HepG2 (cell line): ENCODE measurements at places on chromosomes 7 and 10.

- H3K4me1 ChIP-seq, result no peaks in the 10 kb centered on the region
- H3K27ac ChIP-seq, result no peak overlapping the region
- no peak overlapping the region for H3K4me3 ChIP-seq
- no peaks in the 10 kb centered on the region for H3K36me3 ChIP-seq
- H3K27me3 ChIP-seq, result no peaks in the 10 kb centered on the region
Measured at GRCh38 chr7:25664593-25664992, 436.3 kb upstream of the NPVF start.

- no peaks in the 10 kb centered on the region for H3K4me1 ChIP-seq
- DNase-seq, result no peak
- H3K4me3 ChIP-seq, result no peak overlapping the region
- no peak overlapping the region for H3K27ac ChIP-seq
- no peaks in the 10 kb centered on the region for H3K36me3 ChIP-seq
- no peaks in the 10 kb centered on the region; the same call in 1 of the 2 replicates for H3K27me3 ChIP-seq
Measured at GRCh38 chr7:143069912-143070500, 17.9 kb downstream of the OR6V1 start.

DNA sequence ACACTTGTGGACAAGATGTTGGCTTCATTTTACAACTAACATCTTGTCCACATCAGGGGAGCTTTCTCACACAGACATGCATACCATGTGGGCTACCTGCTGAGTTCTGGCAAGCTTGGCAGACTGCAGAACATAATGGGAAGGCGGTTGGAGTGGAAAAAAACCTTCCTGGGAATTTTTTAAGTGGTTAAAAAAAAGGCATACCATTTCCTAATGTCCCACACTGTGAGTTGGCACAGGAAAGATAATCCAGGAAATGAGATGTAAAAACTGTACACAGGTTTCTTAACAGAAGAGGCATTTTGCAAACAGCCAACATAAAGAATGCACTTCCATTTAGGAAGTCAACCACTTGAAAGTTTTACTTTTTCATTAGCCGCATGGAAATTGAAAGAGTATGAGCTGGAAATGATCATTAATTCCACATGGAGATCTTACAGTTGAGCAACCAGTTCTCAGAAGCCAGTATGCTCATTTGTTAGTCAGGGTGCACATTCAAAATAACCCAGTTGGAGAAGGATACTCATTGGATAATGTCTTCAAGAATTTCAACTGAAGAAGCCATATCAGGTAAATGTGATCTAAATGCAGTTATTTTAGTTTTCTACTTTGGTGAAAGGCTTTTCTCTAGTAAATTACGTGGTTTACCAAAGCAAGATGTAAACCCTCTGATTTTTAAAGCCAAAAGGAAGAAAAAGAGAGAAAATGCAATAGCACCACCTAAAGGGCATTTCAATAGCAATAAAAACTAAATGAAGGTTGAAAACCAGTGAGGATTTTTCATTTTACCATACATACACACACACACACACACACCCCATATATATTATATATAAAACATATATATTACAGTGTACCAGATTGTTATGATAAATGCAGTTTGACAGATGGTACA lies 194.0 kb downstream of the TAX1BP1 start:
- no peak for DNase-seq
- H3K4me3 ChIP-seq, result no peak overlapping the region
- no peaks in the 10 kb centered on the region; the same call in 2 of the 3 replicates for H3K27me3 ChIP-seq
- H3K36me3 ChIP-seq, result no peaks in the 10 kb centered on the region

GRCh38 chr10:49569031-49569631 lies 30.2 kb upstream of the ERCC6 start:
- peaks cover 4% of the 10 kb centered on the region; the same call in 1 of the 2 replicates for H3K27me3 ChIP-seq
- H3K4me3 ChIP-seq, result no peak overlapping the region
- no peak overlapping the region for H3K27ac ChIP-seq

GRCh38 chr7:54725255-54725654 lies 33.8 kb downstream of the SEC61G start:
- H3K27ac ChIP-seq, result no peak overlapping the region
- peaks cover 4% of the 10 kb centered on the region; the same call in 1 of the 3 replicates for H3K27me3 ChIP-seq
- no peak overlapping the region for H3K4me3 ChIP-seq
- DNase-seq, result no peak

DNA sequence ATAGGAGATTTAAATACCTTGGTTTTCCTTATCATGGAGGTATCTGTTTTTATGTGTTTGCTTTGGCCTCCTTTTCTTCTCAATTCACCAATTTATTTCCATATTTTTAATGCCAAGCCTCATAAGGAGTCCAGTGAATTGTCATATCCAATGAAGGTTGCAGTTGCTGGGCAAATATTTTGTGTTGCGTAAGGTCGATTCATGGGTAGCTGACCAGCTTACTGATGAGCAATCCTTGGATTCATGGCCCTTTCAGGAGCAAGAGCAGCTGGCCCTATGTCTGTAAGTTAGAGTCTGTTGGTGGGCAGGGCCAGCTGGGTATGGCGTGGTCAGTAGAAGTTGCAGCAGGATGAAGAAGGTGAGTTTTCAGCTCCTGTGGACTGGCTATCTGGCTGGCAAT lies 182.9 kb downstream of the PFKFB3 start:
- peaks cover 4% of the 10 kb centered on the region; the same call in 1 of the 2 replicates for H3K4me1 ChIP-seq
- DNase-seq, result no peak
- H3K27ac ChIP-seq, result no peak overlapping the region

GRCh38 chr7:47896809-47897423 lies 51.4 kb downstream of the PKD1L1 start:
- no peaks in the 10 kb centered on the region for H3K4me1 ChIP-seq
- H3K27ac ChIP-seq, result no peak overlapping the region
- H3K4me3 ChIP-seq, result no peak overlapping the region
- H3K36me3 ChIP-seq, result no peaks in the 10 kb centered on the region
- peaks cover 3% of the 10 kb centered on the region for H3K27me3 ChIP-seq

DNA sequence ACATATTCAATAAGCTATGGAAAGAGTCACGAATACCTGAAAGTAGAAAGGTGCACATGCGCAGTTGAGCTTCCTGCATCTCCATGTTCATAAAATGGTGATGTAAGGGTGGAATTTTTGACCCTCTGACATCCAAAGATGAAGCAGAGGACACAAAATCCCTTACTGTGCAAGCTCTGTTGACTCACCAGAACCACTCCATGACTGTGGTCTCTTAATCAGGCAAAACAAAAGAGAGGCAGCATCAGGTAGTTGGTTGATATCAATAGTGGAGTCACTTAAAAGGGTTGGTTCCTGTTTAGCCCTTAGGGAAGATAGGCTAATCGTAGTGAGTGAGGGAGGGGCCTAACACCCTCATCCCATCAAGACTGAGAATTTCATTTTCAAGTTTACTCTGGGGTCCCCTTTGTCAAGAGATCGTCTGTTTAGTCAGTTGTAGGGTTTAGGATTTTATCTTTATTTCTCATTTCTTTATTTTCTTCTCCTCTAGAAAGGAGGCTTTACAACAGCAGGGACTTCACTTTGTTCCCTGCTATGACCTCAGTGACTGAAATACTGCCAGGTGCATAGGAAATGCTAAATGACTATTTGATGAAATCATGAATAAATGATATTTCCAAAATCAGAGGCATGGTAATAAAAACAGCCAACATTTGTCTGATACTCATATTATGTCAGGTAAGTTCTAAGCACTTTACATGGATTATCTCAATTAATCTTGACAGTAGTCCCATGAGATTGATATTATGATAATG lies 98.1 kb downstream of the CD36 start:
- H3K27ac ChIP-seq, result no peak overlapping the region
- DNase-seq, result no peak
- H3K27me3 ChIP-seq, result no peaks in the 10 kb centered on the region

DNA sequence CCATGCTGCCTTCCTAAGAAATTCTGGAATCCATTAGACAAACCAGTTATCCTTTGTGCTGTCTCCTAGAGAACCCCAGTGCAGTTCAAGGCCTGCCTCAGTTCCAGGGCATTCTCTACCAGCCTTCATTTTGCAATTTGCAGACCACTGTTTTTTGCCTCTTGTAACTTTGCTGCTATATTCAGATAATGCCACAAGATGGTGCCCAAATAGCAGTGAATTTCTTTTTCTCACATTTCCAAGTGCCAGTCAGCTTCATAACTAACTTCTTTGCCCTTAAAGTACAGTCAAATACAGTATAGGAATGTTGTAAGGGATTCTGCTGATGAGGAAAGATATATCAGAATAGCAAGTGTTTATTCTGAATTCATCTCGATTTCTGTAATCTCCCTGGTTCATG lies 25.2 kb downstream of the LOXL4 start:
- no peak overlapping the region for H3K4me3 ChIP-seq
- no peak for DNase-seq
- no peak overlapping the region for H3K27ac ChIP-seq
- H3K4me1 ChIP-seq, result no peaks in the 10 kb centered on the region
- no peaks in the 10 kb centered on the region for H3K27me3 ChIP-seq

DNA sequence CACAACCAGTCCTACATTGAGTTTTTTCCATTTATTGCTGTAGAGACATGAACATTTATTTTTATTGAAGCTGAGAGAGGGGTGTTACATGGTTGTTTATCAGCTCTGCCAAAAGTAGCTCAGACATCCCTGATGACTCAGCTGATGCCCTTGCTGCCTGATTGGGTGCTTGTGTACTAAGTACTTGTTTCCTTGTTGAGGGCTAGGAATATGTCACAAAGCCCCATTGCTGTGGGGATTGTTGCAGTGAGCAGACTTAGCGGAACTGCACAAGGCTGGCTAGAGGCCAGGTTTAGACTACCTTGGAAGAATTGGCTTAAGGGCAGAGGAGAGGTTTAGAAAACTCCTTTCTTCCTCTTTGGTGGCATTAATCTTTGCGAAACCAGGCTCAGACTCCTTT lies 110.6 kb downstream of the AUTS2 start:
- DNase-seq, result no peak
- no peaks in the 10 kb centered on the region for H3K27me3 ChIP-seq
- H3K27ac ChIP-seq, result no peak overlapping the region
- H3K4me3 ChIP-seq, result no peak overlapping the region
- H3K4me1 ChIP-seq, result no peaks in the 10 kb centered on the region
